ENCODE measurements at places on chromosomes 16 and 17. TPM values are rescaled to one million over a fixed set of nuclear protein-coding genes. Genes with fewer than 3 reads are reported as not detected.

OR1F1 gene
- not detected for total RNA-seq

KRTAP4-5 gene
- total RNA-seq = not detected

CCL22 gene
- total RNA-seq = 0.10 TPM

DNAAF1 gene
- not detected for total RNA-seq

TBC1D3 gene
- not detected for total RNA-seq

KRT33B gene
- not detected for total RNA-seq

ABHD15 gene
- total RNA-seq = 8.3 TPM

HBA2 gene
- 136 TPM for total RNA-seq

CASKIN1 gene
- 5.9 TPM for total RNA-seq

SPATA22 gene
- total RNA-seq = 0.35 TPM

SLFN12L gene
- 1.0 TPM for total RNA-seq

SLC52A1 gene
- total RNA-seq = 0.10 TPM

TAT gene
- total RNA-seq = not detected

TBC1D3H gene
- total RNA-seq = not detected

C16orf74 gene
- 2.3 TPM for total RNA-seq

CD300H gene
- not detected for total RNA-seq

ZNF385C gene
- 0.13 TPM for total RNA-seq

C1QTNF8 gene
- total RNA-seq = not detected

GNG13 gene
- total RNA-seq = not detected

CLEC19A gene
- total RNA-seq = not detected

NETO2 gene
- total RNA-seq = 2.5 TPM

PDIA2 gene
- total RNA-seq = 3.6 TPM

AP2B1 gene
- total RNA-seq = 132 TPM

OR1A1 gene
- total RNA-seq = not detected

PYDC1 gene
- total RNA-seq = not detected

LPCAT2 gene
- 10.8 TPM for total RNA-seq

SALL1 gene
- total RNA-seq = 4.6 TPM

ARL17A gene
- total RNA-seq = 13.3 TPM

RPGRIP1L gene
- 4.5 TPM for total RNA-seq

CCDC144A gene
- total RNA-seq = 4.7 TPM

SARM1 gene
- total RNA-seq = 10.3 TPM

DOC2A gene
- total RNA-seq = 0.63 TPM

TLCD3A gene
- 4.8 TPM for total RNA-seq

RASL10B gene
- 23.9 TPM for total RNA-seq

CTRB2 gene
- total RNA-seq = not detected

RAP1GAP2 gene
- 57.6 TPM for total RNA-seq

PYY gene
- total RNA-seq = not detected

CDIPT gene
- total RNA-seq = 88.8 TPM

SOST gene
- total RNA-seq = not detected

KRT40 gene
- total RNA-seq = not detected

RNF222 gene
- total RNA-seq = not detected

GP1BA gene
- total RNA-seq = 0.13 TPM
